ENCODE measurements at places on chromosomes 7 and 10. TPM values are rescaled to one million over a fixed set of nuclear protein-coding genes. Genes with fewer than 3 reads are reported as not detected.

MYL10 gene
- not detected for total RNA-seq

DNA sequence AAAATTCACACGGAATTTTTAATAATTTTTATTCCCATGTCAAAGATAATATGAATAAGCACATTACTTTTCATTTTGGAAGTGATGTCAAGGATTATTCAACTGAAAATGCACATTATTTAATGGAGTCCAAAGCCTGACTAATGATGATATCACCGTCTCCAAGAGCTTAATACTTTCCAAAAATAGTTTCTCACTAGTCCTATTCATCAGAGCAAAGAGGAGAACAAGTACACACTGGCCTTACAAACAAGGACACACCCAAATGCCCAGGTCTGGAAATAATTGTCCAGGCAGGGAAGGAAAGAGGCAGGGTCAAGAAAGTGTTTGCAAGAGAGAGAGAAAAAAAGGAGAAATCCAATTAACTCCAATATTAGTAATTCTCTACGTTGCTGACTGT, 216.8 kb upstream of the CCDC6 start:
- DNase-seq = peak; percentile 60

CNPY1 gene
- total RNA-seq = not detected

VIM gene
- 318 TPM for total RNA-seq

DNA sequence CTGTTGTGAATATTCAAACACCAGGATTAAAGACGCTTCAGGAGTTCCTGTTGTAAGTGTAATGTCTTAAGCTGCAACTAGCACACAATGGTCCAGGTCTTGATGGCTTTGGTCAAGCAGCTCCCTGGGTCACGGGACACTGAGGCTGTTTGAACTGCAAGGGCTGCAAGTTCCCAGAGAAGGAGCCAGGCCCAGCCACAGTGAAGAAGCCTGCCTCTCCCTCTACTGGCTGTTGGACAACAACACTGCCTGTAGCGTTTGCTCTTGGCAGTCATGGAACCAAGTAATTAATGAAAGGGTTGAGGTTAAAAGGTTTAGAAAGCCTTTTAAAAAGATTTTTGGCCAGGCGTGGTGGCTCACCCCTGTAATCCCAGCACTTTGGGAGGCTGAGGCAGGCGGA, 31.9 kb upstream of the GUSB start:
- DNase-seq = peak; percentile 33

SPRN gene
- 0.15 TPM for total RNA-seq

GRCh38 chr10:63214571-63214970, 81.4 kb downstream of the NRBF2 start:
- DNase-seq = no peak

GRCh38 chr10:49308881-49309280, 9.9 kb downstream of the C10orf71 start:
- no peak for DNase-seq

GRCh38 chr10:83538047-83538446, 601.3 kb upstream of the GHITM start:
- DNase-seq = no peak

- DNase-seq = no peak
These were observed 340.2 kb downstream of the SUGCT start for GRCh38 chr7:40474790-40475680.

MGAM2 gene
- total RNA-seq = 124 TPM

DNA sequence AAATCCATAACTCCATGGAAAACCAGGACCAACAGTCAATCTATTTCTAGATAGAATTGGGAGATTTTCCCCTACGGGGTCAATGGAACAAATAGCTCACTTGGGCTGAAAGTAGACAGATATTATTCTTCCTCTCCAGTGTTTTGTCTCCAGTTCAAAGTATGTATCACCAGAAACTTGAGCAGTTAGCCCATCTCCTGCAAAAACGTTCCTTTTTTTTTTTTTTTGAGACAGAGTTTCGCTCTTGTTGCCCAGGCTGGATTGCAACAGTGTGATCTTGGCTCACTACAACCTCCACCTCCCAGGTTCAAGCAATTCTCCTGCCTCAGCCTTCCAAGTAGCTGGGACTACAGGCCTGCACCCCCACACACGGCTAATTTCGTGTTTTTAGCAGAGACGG, 390.0 kb upstream of the AUTS2 start:
- DNase-seq = no peak

DNA sequence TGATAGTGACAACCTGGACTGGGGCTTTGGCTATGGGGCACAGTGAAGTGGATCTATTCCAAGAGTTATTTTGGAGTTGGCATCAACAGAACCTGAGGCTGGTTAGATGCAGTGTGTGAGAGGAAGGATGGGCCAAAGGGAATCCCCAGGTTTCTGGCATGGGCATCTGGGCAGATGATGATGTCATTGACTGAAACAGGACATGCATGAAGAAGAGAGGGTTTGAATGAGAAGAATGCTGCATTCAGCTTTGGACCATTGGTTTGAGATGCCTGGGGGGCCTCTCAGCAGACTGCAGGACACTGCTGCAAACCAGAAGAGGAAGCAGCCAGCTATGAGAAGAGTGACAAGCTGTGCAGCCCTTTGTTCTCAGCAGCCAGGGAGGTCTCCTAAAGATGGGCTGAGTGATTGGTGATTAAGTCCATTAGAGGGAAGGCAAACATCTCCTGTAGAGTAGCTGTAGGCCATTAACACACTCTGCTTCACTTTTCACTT, 23.1 kb upstream of the PIK3CG start:
- DNase-seq = no peak

GRCh38 chr10:10685566-10685965, 332.1 kb upstream of the CELF2 start:
- no peak for DNase-seq

ASAH2 gene
- total RNA-seq = 3.3 TPM

- DNase-seq = no peak
These were observed 31.2 kb upstream of the IKZF1 start for GRCh38 chr7:50273301-50273700.

DNA sequence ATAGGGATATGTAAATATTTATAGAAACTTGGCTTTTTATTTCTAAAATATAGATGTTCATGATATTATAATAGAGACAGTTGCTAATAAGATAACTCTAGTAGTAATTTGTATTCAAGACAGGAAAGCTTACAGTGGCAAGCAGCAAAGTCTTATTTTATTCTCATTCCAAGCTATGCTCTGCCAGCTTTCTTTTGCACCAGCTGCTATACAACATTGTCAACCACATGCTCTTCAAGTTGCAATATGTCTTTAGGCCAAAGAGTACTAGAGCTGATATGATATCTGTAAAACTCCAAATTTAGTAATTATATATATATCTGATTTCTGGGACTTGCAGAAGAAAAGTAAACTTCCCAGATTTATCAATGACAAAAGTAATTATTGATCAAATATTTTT, 350.1 kb downstream of the HGF start:
- DNase-seq = no peak

FAM131B gene
- 0.19 TPM for total RNA-seq

KCNMA1 gene
- 0.59 TPM for total RNA-seq

DNA sequence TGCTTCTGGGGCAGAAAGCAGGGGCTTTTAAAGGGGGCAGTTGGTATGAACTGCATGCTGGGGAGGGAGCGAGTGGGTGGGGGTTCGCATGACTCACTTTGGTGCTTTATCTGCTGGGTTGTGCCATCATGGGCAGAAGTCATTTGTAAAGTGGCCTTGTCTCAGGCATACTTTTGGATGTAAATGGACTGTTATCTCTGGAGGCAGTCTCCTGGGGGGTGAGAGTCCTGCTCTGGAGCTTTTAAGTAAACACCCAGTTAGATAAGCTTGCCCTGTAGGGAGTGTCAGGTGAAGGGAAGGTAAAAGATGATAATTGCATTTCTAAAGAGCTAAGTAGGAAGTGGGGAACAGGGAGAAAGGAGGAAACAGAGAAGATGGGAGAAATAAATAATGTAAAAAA, 1.6 kb upstream of the GSTO1 start:
- no peak for DNase-seq

DNA sequence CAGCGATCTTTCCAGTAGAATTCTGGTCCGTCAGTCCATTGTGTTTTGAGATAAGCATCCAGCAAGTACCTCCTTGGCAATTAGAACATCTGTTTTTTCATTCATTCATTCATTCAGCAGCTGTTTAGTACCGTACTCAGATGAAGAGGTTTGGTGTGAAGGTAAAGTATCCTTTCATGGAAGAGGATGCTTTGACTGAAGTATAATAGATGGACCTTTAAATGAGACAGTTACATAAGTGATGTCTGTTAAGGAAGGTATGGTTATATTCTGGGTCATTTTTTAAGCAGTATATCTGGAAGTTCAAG, 1.2 kb downstream of the MAPK8 start:
- no peak for DNase-seq

DNA sequence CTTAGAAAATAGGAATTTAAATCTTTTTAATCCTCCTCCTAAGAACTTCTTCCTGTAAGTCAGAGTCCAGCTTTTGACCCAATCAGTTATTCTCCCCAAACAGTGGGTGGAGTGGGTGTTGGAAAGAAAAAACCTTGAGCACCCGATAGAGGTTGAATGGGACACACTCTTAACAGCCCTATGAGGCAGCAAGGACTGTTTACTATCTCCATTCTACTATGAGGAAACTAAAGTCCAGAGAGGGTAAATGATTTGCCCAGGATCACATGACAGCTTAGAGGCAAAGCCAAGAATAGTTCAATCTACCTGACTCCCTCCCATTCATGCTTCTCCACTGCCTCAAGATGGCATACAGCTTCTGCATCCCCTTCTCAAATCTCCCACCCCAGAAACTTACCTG, 57.6 kb upstream of the SLC35B4 start:
- DNase-seq = peak; percentile 48

GRCh38 chr10:98373260-98374040, 41.5 kb downstream of the PYROXD2 start:
- no peak for DNase-seq

DNA sequence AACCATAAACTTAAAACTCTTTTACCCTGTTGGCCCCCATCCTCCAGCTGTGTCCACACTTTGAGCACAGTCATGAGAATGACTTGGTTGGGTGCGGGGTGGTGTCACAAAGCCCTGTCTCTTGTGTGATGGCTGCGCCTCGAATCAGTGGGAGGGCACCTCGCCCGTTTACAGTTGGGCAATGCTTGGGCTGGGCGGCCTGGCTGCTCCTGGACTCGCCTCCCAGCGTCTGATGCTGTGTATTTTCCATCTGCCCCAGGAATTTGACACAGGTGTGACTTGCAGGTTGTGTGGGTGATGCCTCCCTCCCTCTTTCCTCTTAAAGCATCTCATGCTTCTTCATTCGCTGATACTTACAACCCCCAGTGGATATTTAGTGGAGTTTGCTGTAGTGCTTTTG, 33.7 kb downstream of the CHST12 start:
- DNase-seq = no peak

DNA sequence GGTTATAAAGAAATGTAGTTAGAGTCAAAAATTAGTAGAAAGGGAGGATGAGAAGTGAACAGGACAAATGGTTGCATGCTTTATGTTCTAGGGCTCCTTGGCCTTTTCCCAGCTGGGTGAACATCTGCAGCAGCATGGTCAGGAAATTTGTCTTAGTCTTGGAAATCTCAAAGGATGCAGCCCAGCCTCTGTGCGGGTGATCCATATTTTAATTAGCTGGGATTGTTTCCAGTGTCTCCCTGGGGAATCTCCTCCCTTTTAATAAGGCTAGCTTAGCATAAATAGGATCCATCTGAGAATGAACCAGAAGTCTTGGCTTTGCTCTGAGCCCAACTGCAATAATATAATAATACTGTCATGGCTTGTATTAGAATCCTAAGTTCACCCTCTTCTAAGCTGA, 198.3 kb downstream of the PRKG1 start:
- DNase-seq = no peak

GRCh38 chr7:15330943-15331342, 230.9 kb downstream of the AGMO start:
- no peak for DNase-seq

DNA sequence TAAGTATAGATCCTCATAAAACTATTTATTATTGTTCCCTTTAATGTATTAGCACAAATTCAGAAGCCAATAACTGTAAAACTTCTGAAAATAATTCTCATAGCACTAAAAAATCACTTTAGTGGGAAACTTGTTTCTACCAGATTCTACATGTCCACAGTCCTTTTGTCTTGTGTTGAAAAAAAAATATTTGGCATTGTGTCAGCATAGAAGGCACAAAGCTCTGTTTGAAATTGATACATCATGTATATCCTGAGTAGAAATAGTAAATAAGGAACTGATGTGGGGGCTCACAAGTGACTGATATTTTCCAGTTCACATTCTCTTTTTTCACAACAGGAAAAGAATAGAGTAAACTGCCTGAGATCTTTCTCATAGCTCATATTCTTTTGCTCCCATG, 134.6 kb downstream of the GRM3 start:
- no peak for DNase-seq

DNA sequence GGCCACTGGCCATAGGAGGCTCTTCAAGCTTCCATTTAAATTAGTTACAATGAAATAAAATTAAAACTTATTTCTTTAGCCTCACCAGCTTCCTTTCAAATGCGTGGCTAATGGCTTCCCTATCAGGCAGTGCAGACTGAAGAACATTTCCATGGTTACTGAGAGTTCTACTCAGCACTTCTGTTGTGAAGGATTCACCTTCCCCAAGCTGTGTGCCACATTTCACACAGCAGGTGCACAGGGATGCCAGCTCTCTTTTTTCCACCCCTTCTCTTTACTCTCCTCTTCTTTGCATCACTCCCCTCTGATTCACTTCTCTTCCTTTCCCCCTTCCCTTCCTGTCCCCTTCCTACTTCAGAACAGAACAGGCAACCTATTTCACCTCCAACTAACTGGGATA, 833 bp downstream of the GDF2 start:
- DNase-seq = no peak

CPA2 gene
- not detected for total RNA-seq

DNA sequence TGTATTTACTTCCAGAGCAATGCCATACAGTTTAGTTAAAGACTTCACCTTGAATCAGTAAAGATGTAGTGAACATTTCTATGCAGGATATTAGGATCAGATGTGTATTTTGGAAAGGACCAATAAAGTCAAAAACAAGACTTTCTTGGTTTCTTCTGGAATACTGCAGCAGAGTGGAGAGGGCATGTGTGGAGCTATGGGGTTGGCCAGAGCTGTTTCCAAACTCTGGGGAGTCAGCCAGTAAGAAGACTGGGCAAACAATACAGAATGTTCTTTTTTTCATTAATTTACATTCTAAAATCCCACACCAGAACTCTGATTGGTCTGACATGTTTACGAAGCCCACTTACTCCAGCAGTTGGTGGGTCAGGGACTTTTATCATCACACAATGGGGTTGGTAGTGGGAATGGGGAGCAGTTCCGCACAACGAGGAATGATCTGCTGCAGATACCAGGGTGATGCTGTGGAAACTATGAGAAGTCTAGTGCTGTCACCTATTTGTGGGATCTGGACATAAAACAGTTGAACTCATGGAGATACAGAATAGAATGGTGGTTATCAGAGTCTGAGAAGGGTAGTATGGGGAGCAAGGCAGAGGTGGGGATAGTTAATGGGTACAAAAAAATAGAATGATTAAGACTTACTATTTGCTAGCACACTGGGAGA, 267.7 kb downstream of the MALRD1 start:
- no peak for DNase-seq

DNA sequence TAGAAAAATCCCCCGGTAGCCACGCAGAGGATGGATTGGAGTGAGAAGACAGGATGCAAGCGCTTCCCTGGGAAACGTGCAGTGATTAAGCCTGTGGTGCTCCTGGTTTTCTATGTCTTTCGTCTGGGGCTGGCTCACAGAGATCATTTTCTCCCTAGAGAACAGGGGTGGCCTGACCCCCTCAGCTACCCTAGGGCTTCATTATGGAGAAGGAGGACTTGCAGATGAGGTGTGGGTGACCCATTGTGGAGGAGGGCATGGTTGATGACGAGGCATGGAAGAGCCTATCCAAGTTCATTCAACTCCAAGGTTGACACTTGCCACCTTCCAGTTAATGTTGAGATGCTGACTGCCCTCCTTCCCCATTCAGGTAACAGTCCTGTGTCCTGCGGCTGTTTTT, 75.9 kb downstream of the VSTM4 start:
- no peak for DNase-seq

Measured in Calu3 (cell line).